ENCODE measurements at places on chromosomes 12 and 14.

DNA sequence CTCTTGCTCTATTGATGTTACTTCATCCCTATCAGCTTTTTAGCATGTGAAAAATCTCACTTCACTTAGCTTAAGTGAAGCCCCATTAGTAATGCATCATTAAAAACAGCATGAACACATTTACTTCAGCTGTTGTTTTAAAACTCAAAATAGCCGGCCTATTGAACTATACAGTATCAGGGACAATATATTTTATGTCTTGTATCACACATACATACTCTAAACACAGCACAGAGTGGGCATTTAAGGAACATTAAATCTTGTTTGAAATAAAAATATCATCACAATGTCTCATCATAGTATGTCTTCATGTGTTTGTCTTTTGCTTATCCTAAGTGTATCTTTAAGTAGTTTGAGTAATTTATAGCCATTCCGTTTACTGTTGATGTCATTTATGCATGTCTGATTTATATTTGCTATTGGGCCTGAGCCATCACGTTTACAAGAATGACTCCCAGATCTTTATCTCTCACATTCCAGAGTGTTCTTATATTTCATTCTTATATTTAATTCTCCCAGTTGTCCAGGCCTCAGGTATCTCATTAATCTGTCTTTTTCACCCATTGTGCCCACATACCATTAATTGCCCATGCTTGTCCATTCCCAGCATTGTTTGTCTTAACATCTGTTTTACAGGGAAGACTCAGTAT is 57.5 kb downstream of the ARHGAP5 start:
- DNase-seq = no peak

DNA sequence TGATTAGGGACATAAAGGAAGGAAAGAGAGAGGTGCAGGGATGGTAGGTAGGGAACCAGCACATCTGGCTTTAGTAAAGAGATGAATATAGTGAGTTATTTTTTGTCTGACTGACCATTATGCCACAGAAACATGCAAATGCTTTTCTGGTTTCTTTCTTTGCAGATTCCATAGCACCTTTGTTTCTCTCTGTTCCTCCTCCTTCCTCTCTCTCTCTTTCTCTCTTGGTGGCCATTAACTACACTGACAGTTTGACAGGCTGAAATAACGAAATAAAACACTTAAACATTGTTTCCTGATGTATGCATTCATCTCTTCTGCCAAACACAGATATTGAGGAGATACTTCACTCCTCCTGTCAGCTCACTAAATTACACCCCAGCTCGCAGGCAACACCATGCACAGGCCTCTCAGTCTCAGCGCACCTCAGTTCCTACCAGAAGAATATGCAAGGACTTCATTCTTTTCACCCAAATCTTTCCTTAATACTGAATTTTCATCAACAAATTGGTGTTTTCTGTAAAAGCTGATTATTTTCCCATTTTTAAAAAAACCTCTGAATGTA is 406.9 kb upstream of the SOX5 start:
- DNase-seq = no peak

DNA sequence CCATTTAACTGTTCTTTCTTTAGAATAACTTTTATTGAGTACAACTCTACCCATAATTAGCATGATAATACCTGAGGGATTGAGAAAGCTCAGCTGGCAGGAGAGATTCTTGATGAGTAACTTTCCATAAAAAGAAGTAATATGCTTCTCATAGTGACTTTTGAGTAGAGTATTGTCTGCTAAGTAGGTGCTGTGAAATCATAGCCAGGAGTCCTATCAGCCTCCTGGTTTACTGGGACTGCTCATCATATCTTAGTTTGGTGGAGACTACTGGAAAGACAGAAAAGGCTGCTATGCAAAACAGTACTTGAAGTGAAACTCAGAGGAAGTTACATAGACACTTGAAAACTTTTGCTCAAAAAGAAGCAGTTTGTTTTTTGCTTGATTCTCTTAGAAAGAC is 113.3 kb upstream of the ATP2B1 start:
- no peak for DNase-seq

DNA sequence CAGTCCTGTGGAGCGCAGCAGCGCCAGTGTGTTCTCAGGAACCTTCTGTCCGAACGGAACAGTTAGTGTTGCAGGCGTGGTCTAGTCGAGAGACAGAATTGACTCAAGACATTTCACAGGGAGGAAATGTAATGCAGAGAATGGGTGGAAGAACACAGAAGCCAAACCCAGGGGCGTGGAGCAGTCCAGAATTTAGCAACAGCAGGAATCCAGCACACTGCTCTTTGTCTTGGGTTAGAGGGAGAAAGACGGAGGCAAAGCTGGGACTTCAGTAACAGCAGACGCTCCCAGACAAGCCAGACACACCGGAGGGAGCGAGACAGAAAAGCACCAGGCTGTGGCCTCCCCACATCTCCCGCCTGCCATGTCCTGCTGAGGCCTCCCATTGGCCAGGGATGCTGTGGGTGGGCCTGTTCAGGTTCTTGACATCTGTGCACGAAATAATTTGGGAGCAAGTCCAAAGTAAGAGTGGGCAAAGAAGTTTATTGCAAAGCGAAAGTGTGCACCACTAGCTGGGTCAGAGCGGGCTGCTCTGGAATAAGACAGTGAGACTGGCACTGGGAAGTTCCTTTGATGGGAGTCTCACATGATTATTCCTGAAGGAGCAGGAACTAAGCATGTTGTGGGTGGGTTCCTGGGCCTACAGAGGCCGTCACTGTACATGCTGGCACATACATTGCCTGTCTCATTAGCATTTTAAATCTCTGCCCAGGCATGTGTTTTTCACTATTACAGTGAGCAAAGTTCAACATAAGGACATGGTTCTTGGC is 339.3 kb upstream of the SFSWAP start:
- no peak for DNase-seq

DNA sequence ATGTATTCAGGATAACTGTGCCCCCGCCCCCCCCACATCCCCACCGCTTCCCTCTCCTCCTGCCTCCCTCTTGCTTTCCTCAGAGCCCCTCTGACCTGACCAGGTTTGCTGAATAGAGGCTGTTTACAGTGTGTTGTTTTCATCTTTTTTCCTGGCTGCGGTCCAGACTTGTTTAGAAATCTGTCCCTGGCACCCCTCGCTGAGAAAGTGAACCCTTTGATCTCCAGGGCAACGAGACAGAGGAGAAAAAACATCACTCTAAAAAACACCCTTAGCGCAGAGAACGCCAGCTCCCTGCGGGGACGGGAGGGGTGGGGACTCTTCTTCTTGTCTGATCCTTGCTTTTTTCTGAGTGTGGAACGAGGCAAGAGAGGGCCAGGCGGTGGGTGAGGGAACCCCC is 22.5 kb downstream of the SDS start:
- DNase-seq = no peak

DNA sequence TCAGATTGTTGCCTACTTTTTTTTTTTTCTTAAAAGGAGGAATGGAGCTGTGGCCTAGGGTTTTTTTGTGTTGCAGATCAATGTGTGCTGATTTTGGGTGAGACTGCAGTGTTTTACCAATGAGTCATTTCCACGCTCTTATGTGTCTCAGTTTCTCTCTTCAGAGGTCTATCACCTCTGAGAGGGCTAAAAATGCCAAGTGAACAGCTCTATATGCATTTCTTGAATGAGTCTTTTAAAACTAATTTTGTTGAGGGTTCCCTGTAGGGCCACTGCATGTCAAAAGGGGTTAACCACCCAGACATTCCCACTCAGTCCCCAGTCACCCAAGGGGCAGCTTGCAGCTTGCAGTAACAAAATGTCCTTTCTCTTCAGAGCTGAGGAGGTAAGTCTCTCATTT is 24.3 kb upstream of the GLIPR1L2 start:
- no peak for DNase-seq

GRCh38 chr12:130198026-130198662 is 35.9 kb downstream of the FZD10 start:
- DNase-seq = no peak

- DNase-seq = no peak
These were observed 348.8 kb downstream of the PDZRN4 start for GRCh38 chr12:41536813-41537490.

DNA sequence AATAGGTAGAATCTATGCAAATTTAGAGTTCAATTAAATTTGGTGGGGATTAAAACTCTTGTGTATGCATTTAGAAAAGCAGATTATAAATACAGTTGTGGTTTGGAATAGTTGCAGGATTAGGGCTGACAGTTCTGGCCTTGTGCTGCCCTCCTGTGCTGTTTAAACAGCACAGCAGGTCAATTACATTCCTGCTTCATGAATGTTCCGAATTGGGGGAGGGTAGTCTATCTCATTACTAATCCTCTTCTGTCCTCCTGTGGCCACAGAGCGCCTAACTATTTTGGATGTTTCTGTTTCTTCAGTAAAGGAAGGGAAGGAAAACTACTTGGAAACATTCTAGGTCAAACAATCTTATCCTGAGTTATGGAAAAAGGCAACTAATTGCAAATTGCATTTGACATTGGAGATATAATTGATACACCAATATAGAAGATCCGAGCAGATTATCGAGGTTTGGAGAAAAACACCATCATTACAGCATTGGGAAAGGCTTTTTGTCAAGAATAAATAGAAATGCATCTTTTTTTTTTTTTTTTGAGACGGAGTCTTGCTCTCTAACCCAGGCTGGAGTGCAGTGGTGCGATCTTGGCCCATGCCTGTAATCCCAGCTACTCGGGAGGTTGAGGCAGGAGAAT is 8.7 kb upstream of the GPR19 start:
- peak; percentile 84 for DNase-seq

DNA sequence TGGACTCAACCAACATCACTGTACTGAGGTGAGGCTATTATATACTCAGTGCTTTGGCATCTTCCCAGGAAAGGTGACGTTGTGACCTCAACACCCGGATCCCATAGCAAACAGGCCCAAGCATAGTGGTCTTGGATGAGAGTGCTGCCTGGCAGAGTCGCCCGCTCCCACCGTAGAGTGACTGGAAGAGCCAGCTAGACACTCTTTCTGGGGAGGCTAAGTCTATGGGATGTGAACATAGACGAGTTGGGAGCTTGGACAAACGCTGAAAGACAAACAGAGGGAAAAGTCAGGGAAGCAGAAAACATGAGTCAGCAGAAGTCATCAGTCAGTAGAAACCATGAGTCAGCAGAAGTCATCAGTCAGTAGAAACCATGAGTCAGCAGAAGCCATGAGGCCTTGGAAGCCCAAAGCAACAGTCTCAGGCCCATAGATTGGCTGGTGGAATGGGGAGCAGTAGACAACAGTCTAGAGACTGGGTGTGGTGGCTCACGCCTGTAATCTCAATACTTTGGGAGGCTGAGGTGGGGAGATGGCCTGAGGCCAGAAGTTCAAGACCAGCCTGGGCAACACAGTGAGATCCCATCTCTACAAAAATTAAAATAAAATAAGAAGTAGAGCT is 66.4 kb upstream of the MAP1LC3B2 start:
- no peak for DNase-seq

DNA sequence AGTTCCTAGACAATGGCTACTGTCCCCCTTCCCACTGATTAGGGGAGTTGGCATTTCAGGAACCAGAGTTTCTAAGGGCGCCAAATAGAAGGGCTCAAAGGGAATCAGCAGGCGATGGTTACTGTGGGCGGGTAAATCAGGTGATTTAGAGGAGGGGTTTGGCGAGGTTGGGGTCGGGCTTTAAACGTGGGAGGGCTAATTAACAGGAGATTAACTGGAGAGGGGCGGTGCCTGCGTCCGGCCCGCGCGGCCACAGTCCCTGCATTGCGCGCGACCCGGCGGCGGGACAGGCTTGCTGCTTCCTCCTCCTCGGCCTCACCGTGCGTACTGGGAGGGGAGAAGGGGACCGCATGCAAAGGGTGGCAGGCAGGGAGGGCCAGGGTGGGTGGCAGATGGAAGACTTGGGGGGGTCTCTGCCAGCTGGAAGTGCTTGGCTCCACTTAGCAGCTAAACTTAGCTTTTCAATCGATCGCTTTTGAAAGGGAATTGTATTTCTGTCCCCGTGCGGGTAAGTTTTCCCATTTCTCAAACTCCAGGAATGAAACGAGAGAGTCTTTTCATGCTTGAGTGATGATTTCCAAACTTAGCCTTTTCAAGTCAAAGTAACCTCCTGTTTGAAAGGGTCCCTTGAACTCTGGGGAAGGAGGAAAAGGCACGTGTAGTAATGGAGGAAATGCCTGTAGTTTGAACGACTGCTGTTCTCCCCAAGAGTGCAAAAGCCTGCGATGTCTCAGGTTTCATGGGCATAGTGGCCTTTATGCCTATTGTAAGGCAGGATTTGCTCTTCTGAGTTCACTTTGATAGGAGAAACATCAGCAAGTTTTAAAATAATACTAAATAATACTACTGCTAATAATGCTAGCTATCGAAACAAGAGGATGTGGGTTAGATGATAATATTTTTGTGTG is at the start of gene MGST1:
TSS of gene MGST1 (plus strand) at position 255 of the 908 bp plus-strand sequence. CDS start 6,608 bp downstream, outside the sequence.
- DNase-seq = peak; percentile 53

- DNase-seq = peak; percentile 35
These were observed at the start of gene AHNAK2 for GRCh38 chr14:104977681-104978653. Gene AHNAK2, minus strand, starts transcription at chr14:104978374. Its CDS starts 137 bp downstream, at chr14:104978237.

GRCh38 chr14:57659052-57659451 is 165.4 kb upstream of the CCDC198 start:
- peak; percentile 57 for DNase-seq

DNA sequence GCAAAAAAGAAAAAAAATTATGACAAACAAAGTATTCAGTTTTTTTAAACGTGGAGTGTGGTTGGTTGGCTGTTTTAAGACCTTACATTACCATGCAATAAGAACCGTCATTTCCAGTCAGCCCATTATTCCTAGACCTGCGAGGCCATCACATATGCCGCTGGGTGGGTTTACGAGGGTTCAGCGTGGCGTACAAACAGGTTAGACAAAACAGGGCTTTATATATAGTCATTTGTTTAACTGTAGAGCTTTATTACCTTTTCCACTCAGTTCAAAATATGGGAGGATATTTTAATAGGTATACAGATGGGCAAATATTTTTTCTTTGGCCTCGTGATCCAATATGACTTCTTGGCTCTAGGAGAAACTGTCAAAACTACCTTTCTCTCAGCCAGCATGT is 67.2 kb downstream of the KSR2 start:
- no peak for DNase-seq

DNA sequence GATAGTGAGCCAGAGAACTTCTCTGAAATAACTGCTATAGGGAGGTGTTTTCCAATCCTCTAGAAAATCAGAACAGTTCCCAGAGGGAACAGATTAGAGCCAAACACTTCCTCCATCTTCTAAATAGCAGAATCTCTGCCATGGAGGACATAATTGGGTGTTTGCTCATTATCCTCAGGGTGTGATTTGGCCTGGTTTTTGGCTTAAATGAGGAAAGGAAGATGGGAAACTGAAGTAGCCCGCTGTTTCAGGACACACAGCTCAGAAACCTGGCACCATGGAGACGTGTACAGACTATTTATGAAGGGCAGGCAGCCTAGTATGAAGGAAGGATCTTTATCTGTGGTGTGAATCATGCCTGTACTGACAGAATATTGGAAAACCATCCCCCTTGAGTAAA is 231.7 kb upstream of the PRKD1 start:
- DNase-seq = no peak

DNA sequence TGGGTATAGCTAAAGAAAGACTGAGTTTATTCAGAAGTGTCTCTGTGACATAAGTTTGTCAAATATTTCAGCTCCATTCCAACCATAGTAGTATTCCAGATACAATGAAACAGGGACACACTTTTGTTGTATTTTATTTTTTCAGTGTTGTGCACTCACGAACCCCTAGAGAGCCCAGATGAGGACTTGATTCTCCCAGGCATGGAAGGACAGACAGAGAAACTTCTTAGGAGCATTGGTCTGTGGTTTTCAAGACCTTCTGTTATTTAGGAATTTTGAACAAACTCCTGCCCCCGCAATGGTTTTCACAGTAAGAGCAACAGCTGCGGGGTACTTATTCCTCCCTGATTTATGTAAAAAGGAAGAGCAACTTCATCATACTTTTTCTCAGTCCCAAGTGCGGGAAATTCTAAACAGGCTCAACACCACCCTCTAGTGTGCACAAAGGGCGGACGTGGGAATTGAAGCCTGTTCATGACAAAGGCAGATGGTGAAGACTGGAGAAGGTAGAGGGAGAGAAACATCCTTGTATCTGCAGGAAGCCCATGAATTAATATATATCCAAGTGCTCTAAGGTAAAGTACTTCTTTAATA is 147.6 kb downstream of the PAH start:
- DNase-seq = peak; percentile 32
